Kidney (tissue), 22 donors: ENCODE measurements at places on chromosomes 7 and 10. TPM values are rescaled to one million over a fixed set of nuclear protein-coding genes. Genes with fewer than 3 reads are reported as not detected.

C10orf62 gene
- total RNA-seq, result 1.6 TPM

CYP2W1 gene
- 0.13 TPM for total RNA-seq

DNA sequence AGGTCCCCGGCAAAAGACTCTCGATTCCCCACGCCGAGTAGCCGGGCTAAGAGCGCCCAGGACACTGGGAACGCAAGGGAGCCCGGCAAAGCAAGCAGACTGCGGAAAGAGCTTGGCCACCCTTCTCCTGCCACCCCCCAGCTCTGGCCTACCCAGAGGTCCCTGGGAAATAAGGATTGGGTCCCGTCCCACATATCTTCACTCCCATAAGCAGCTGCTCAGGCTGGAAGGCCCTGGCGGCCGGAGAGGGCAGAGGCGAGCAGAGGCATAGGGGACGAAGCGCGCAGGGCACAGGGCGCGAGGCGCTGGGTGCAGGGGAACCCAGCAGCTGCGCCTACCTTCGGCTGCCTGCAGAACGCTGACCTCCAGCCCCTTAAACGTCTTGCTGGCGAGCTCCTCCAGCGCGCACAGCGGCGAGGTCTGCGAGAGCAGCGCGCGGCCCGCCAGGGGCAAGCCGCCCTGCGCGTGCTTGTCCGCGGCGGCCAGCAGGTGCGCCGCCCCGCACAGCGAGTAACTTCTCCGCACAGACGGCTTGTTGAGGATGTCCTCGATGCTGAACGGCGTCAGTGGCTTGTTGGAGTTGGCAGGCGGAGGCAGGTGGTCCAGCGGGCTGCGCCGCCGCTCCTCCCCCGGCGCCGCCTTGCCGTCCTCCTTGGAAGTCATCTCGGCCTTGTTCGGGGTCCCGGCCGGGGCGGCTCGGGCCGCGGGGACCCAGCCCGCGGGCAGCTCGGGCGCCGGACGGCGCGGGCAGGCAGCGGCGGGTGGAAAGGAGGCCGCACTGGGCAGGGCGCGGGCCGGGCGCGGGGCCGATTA is 904 bp downstream of the LBX1 start:
- no peak for DNase-seq

CXCL12 gene
- total RNA-seq, result 99.5 TPM

HMX3 gene
- not detected for total RNA-seq

LRRN3 gene
- total RNA-seq, result 1.1 TPM

GRCh38 chr10:21926949-21927348 is 76.6 kb downstream of the DNAJC1 start:
- DNase-seq, result peak; percentile 37

- DNase-seq, result no peak
These were observed 440.8 kb downstream of the HTR7 start for GRCh38 chr10:90417029-90417428.

ASB10 gene
- total RNA-seq, result not detected

DNA sequence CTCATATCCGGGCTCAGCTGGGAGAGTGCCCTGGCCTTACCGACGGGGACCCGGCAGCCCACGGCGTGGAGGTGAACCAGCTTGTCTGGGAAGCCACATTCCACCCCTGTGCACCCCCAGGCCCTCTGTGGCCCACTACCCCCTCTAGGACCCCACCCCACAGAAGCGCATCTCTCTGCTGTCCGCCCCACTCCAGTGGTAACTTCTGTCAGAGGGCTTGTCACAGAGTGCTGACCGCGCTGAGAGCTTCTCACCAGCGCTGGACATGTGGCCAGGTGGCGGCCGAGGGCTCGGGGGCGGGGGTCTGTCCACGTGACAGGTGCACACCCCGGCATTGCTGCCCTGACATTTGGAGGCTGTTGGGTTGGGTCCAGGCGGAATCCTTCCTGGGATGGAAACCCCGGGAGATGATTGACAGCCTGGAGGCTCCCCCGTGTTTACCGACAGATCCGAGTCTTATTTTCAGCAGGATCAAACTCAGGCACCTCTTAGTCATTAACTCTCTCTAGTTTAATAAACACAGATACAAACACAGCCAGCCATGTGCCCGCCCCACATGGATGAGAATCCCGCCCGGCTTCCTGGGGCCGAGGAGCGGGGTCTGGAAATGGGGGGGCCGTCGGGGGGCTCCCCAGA is 5.1 kb downstream of the ELFN1 start:
- peak; percentile 57 for DNase-seq

CUTC gene
- 16.5 TPM for total RNA-seq

ANXA8L1 gene
- not detected for total RNA-seq
